ENCODE measurements at places on chromosomes 2 and 18. TPM values are rescaled to one million over a fixed set of nuclear protein-coding genes. Genes with fewer than 3 reads are reported as not detected.

CFAP53 gene
- not detected for total RNA-seq

MERTK gene
- total RNA-seq, result 11.3 TPM

GKN2 gene
- total RNA-seq, result not detected

C2orf74 gene
- 1.2 TPM for total RNA-seq

ZNF236 gene
- 4.8 TPM for total RNA-seq

SCYGR4 gene
- total RNA-seq, result not detected

CNGA3 gene
- total RNA-seq, result not detected

- no peak for DNase-seq
Measured at GRCh38 chr2:109707281-109708147, 86.6 kb upstream of the RGPD5 start.

DNA sequence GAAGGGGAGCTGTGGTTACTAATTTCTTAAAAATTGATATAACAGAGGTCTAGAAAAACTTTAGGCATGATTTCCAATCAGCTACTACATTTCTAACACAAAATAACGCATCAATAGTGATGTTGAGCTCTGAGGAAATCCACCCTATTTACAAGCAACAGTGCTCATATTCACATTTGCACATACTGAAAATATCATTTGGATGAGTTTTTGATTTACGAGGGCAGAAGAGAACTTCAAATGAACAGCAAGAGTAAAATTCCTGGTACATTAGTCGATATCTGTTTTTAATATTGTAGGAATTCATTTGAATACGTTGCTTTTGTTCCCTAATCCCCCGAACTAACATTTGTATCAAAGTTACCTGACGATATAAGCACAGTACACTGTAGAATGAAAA lies 761.0 kb upstream of the POU3F3 start:
- DNase-seq, result no peak

DNA sequence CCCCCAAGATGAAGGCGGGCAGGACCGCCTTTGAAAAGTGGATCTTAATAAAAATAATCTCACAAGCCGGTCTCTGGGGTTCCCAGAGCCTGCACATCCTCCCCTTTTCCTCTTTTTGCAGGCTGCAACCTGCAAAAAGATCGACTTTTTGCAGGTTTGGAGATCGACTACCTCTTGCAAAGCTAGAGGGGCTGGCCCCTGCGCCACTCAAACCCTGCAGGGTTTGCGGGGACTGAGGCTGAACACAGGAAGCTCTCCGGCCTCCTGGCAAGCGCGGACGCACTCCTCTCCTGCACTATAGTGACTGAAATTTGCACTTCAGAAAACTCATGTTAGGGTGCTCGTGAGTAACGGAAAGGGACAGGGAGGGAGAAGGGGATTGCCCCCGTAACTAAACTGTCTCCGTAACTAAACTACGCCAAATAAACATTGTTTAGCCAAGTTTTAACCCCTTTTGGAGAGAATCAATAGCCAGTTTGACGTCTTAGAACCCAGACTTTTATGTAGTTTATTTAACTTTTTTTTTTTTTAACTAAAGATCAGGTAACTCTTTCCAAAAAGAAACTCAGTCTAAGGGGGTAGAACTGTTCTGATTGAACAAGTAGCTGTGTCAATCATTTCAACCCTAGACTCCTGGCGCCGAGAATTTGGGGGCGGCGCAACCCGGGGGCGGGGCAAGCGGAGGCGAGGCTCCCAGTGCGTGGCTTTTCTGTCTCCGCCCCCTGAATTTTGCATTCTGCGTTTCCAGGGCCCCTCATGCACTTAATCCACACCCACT lies 2.5 kb downstream of the IGFBP5 start:
- DNase-seq, result peak; percentile 95

DNA sequence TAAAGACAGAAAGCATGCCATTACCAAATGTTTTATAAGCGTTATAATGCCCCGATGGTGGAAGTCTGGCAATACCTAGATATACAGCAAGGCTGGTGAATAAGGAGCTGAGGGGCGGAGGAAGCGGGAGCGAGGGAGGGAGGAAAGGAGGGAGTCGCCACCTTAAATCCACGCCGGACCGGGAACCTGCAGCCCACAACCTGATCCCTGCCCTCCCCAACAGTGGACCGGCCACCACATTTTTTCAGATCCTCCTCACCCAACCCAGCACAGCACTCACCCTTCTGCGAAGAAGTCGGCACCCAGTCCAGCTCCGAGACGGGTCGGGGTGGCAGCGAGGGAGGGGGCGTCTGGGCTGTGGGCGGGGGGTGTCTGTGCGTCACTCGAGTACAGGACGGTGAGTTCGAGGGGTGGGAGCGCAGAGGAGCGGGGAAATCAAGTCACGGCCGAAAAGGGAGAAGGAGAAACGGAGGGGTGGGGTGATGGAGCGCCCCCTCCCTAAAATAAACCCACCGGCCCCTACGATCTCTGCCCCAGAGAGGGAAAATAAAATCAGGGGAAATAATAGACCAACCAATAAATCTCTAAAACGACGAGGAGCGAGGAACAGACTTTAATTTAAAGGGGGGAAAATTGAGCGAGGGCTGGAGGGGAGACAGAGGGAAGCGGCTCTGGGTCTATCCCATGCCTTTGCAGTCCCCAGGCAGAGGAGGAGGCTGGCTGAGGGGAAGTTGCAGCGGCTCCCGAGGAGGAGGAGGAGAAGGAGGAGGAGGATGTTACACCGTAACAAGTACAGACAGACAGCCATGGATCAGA lies 96.5 kb upstream of the SERTAD2 start:
- peak; percentile 87 for DNase-seq

GRCh38 chr18:39946623-39947061 lies 2008.4 kb upstream of the PIK3C3 start:
- DNase-seq, result peak; percentile 23

DNA sequence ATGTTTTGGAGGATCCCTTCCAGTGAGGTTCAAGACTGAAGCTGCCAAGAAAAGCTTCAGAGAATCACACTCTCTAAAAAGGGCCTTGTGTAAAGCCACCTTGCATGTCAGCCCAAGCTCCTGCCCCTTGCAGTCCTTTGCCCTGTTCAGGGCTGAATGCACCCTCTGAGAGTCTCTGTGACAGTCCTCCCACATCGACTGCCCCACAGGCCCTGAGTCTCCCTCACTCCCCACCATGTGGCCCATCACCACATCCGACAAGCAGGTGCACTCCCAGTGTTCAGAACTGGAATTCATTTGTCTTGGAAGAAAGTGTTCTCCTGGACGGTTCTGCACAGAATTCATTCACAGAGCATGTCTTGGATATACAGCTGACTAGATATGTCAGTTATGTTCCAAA lies 31.0 kb downstream of the BCL11A start:
- DNase-seq, result no peak

- no peak for DNase-seq
Measured at GRCh38 chr18:9711361-9712129, 3.4 kb downstream of the RAB31 start.

- no peak for DNase-seq
Measured at GRCh38 chr18:1658908-1659566, 754.4 kb downstream of the ADCYAP1 start.

DNA sequence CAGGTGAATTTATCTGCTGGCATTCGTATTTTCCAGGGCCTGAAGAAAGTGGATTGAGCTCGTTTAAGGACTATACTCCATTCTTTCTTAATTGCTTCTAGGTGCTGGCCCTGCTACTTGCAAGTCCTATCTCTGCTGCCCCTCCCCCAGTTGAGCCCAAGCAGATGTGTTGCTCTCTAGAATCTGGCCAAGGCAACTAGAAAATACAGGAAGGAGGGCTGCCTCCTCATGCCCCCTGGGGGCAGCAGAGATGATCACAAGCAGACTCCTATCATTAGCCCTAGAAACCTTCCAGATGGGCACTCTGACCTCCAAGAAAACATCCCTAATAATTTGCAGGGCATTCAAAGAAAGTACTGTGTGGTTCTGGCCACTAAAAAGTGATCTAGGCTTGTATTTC lies 72.5 kb upstream of the CYP26B1 start:
- no peak for DNase-seq

- no peak for DNase-seq
Measured at GRCh38 chr2:70895249-70895648, 40.5 kb upstream of the ATP6V1B1 start.

DNA sequence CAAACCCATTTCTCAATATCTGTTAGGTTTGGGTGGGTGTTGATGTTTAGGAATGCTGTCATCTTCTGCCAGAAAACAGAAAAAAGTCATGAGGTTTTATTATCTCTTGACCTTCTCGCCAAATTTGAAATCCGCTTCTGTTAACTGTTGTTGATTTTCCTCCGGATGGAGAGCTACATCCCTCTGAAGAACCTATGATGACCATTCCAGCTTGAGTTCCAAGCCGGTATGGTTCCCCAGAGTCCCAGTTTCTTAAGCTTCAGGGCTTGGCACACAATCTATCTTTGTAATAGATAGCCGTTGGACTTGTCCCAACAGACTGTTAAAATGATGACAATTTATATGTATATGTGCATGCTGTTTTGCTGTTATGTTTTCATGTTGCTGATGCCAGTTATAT lies 1201.0 kb downstream of the LRP1B start:
- peak; percentile 15 for DNase-seq

GRCh38 chr2:88575051-88575450 lies 52.2 kb downstream of the EIF2AK3 start:
- no peak for DNase-seq

DNA sequence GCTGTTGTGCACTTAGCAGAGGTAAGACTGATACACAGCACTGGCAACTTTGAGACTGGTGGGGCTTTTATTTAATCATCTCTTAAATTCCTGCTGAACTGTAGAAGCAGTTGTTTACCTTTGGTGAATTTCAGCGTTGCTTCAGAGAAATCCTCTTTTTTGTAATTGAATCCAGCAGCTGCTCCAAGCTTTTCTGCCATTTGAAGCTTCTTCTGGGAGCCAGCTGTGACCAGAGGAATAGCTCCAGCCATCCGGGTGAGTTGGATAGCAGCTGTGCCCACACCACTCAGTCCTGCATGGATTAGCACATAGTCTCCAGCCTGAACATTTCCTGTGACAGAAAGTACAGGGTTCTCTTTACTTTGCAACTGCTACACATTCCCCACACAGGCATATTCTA lies 3.9 kb downstream of the TP53I3 start:
- no peak for DNase-seq

DNA sequence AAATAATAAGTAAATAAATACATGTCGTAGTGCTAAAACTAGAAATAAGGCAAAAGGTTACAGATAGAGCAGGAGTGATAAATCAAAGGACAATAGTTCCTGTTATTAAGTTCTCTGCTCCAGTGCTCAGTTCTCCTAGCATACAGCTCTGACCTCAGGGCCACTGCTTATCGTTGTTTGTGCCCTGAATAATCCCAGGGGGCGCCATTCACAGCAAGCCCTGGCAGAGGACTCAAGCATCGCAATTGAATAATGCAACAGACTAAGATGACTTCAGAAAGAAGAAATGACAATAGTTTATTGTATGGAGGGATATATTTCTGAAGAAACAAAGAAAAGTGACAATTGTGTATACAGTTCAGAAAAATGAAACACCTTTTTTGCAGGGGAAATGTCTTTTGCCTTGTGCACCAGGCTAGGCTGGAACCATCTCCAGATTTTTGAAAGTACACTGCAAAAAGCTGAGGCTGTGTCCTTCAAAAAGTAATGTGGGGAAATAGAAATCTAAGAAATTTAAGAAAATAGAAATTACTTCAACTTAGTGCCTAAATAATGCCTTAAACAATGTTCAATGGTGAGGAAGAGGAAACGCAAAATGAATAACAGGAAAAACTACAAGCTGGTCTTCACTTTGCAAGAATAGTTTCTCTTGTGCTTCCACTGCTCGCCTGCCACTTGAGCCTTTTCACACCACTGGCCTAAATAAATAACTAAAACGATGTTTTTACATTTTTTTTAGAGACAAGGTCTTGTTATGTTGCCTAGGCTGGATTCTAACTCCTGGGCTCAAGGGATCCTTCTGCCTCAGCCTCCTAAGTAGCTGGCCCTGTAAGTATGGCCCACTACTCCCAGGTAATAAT lies 19.0 kb upstream of the CCNYL1 start:
- peak; percentile 16 for DNase-seq

- DNase-seq, result peak; percentile 42
Measured at GRCh38 chr2:128237081-128237534, 81.6 kb downstream of the HS6ST1 start.

DNA sequence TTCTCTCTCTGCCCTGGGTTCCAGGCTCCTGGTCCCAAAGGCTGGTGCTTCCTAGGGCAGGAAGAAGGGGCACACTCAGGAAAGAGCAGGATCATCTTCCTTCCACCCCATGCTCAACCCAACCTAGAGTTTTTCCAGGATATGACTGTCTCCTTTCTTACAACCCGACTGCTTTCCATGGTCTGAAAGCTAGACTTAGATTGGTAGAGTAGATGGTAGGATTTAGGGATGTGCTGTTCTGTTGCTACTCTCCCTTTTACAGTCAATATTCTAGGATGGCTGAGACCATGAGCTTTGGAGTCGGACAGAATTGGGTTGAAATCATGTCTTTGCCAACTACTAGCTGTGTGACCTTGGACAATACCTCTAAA lies 45.9 kb upstream of the IGFBP5 start:
- no peak for DNase-seq

GRCh38 chr2:21438949-21439348 lies 315.2 kb downstream of the TDRD15 start:
- no peak for DNase-seq

DNA sequence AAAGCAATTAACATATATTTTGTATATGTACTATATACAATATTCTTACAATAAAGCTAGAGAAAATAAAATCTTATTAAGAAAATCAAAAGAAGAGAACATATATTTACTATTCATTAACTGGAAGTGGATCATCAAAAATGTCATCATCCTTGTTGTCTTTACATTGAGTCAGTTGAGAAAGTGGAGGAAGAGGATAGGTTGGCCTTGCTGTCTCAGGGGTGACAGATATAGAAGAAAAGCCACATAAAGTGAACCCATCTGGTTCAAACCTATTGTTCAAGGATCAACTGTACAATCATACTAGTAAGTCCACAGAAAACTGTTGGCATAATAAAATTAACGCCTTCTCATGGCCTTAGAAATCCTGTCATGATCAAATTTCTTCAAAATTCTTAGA lies 26.6 kb downstream of the SESTD1 start:
- DNase-seq, result no peak

GRCh38 chr18:41618147-41618546 lies 336.9 kb upstream of the PIK3C3 start:
- no peak for DNase-seq

- DNase-seq, result no peak
Measured at GRCh38 chr2:43559391-43560230, 36.2 kb downstream of the THADA start.

DNA sequence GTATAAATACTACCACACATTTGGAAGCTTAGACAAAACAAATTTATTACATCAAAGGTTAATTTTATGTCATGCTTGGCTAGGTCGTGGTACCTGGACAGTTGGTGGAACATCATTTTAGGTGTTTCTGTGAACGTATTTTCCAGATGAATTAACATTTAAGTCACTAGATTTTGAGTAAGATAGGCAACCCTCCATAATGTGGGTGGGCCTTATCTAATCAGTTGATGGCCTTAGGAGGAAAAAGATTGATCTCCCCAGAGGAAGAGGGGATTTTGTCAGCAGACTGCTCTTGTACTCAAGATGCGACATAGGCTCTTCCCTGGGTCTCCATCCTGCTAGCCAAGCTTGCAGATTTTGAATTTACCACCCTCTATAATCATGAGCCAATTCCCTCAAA lies 85.0 kb downstream of the RPRM start:
- no peak for DNase-seq

GRCh38 chr2:153497938-153498629 lies 19.5 kb upstream of the RPRM start:
- no peak for DNase-seq

All from G401 (cell line).